Smooth muscle cell of bladder (primary cell): ENCODE measurements at places on chromosomes 7 and 10. TPM values are rescaled to one million over a fixed set of nuclear protein-coding genes. Genes with fewer than 3 reads are reported as not detected.

SPDYE16 gene
- total RNA-seq, result 0.14 TPM in 1 of 2 replicates, not detected in the other

IMPDH1 gene
- total RNA-seq, result 46.1 and 61.6 TPM in 2 replicates

GDF10 gene
- 0.14 and 1.2 TPM in 2 replicates for total RNA-seq

ATRNL1 gene
- total RNA-seq, result under 0.01 and 0.18 TPM in 2 replicates

CTAGE8 gene
- total RNA-seq, result 0.28 TPM in 1 of 2 replicates, not detected in the other

AKR1B15 gene
- total RNA-seq, result 0.43 and 1.9 TPM in 2 replicates

GAD2 gene
- not detected in 2 replicates for total RNA-seq
